ENCODE measurements at places on chromosomes 13 and 19.

DNA sequence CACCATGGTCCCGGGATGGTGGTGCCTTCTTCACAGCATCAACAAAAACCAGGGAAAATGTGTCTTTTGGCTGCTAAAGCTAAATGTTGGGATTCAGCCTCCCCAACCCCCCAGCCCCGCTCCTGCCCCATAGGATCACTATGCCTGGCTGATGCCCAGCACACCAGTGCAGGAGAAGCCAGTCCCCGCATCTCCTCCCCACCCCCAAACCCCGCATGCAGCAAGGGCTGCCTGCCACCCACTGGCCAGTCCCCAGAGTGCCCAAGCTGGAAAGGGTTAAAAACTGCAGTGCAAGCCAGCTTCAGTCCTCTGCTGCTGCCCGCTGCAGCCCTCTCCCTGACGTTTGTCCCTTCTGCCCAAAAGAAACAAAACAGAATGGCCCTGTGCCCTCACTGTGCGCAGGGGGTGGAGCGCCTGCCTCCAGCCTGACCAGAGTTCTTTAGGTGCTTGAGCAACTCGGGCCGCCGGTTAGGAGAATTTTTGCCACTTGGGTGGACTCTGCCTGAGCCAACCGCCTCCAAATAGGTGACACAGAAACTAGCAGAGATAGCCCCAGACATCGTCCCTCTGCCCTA, 3.7 kb downstream of the CALM3 start:
- peaks cover 53% of the 10 kb centered on the region for H3K4me1 ChIP-seq
- no peak overlapping the region for H3K4me3 ChIP-seq
- no peak overlapping the region for H3K27ac ChIP-seq
- H3K36me3 ChIP-seq = peaks cover 9% of the 10 kb centered on the region
- no peak for DNase-seq

DNA sequence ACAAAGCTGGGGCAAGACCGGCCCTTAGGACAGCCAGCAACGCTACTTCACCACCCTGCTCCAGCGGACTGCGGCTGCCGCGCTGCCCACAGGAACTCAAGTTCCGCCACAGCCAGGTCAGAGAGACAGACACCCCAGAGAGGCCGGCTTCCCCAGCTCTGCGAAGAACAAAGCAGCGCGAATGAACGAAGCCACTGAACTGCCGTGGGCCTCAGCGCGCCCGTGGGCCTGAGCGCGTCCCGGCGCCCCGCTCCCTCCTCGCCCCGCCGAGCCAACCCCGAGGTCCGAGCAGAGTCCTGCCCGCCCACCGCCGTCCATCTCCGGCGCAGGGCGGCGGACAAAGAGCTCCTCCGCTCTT, 158.4 kb downstream of the RNF17 start:
- H3K27ac ChIP-seq = no peak overlapping the region
- H3K36me3 ChIP-seq = no peaks in the 10 kb centered on the region
- H3K4me3 ChIP-seq = peak overlapping the region; percentile 87
- H3K27me3 ChIP-seq = no peaks in the 10 kb centered on the region
- H3K4me1 ChIP-seq = peaks cover 4% of the 10 kb centered on the region

DNA sequence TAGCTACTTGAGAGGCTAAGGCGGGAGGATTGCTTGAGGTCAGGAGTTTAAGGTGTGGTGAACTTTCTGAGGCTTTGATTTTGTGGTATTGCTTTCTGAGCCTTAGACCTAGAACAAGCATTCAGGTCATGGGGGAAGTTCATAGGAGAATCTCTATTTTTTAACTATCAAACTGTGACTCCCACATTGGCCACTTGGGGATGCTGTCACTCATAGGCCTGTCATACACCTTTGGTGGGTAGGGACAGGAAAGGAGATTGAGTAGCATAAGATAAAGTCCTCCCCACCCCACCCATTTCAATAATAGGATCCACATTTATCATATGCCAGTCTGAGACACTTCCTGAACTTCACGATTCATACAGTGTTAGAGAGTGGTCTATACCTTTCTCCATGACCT, 41.9 kb upstream of the PSG2 start:
- H3K27ac ChIP-seq = no peak overlapping the region
- no peaks in the 10 kb centered on the region for H3K4me1 ChIP-seq
- no peaks in the 10 kb centered on the region for H3K36me3 ChIP-seq
- no peak overlapping the region for H3K4me3 ChIP-seq
- no peaks in the 10 kb centered on the region for H3K27me3 ChIP-seq

- H3K36me3 ChIP-seq = no peaks in the 10 kb centered on the region
- no peak for DNase-seq
- H3K4me1 ChIP-seq = no peaks in the 10 kb centered on the region
These were observed 423.5 kb upstream of the ATXN8OS start for GRCh38 chr13:69683921-69684686.

DNA sequence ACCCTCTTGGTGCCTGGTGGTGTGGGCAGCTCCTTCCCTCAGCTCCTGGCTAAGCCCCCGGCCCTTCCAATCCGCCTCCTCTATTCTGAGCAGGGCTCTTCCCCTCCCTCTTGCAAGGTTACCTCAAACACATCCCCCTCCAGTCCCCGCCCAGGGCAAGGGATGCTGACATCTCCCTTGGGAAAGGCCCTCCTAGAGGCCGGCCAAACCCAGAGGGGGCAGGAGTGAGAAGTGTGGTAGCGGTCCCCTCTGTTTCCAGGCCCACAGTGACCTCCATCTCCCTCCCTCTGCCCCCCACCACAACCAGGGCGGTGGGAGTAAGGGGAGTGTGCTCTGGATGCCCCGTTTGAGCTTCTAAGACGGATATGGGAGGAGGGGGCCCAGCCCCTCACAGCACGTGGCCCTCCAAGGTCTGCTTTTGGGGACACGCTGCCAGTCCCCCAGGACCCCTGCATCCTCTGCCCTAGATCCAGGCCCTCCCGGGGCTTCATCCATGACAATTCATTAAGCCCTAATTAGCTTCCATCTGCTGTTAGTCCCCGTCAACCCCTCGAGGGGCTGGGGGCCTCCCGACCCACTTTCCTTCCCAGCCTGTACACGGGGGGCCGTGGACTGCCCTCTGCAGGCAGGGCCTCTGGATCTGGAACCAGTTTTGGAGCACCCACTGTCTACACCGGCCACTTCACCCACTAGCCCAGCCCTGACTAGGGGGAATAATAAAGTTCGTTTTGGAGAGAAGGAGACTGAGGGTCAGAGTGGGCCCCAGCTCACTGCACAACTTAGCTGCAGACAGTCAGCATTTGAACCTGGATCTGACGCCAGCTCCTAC, 2.3 kb downstream of the LINGO3 start:
- no peak overlapping the region for H3K27ac ChIP-seq
- H3K4me1 ChIP-seq = no peaks in the 10 kb centered on the region
- peaks cover 92% of the 10 kb centered on the region for H3K27me3 ChIP-seq
- H3K4me3 ChIP-seq = no peak overlapping the region

DNA sequence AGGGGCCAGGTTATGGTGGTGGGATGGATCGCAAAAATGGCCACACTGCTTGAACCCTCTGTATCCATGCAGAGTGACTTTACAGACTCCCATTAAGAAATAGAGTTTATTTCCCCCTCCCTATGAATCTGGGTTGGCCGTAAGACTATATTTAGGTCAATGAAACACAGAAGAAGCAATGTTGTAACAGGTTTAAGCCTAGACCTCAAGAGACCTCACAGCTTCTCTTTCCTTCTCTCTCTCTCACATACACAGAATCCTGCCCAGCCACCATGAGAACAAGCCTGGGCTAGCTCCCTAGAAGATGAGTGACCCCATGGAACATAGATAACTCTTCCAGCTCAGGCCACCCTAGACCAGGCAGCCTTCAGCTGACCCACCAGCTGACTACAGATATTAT, 21.0 kb upstream of the FBL start:
- no peaks in the 10 kb centered on the region for H3K27me3 ChIP-seq
- no peak for DNase-seq
- peaks cover 28% of the 10 kb centered on the region for H3K36me3 ChIP-seq
- H3K27ac ChIP-seq = no peak overlapping the region
- no peaks in the 10 kb centered on the region for H3K4me1 ChIP-seq

DNA sequence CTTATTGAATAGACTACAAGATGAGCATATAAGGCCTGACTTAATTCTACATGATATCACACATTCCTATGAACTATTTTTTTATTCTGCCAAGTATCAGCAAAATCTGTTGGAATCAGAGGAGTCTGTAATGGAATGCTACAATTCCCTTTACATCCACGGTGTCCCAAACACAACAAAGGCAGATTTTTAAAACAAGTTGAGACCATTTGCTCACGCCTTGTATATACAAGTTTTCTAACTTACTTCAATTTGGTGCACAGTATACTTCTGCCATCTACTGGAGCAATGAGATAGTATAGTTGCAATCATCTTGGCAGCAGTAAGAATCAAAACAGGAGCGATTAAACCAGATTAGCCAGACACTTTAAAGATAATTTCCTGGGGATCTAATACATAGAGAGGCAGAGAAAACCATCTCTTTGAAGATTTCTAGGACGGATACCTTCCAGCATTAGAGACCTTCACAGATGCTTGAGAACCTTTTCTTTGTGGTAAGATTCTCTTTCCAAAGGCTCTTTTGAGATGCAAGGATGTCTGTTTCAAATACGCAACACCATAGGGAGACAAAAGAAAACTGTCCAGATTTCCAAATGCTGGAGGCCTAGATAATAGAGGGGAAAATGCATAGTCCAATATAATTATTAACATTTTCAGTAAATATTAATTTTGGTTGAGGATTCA, 302.0 kb upstream of the MIR17HG start:
- H3K27ac ChIP-seq = no peak overlapping the region
- H3K4me3 ChIP-seq = no peak overlapping the region
- H3K36me3 ChIP-seq = no peaks in the 10 kb centered on the region

- peaks cover 14% of the 10 kb centered on the region for H3K27me3 ChIP-seq
- no peak overlapping the region for H3K4me3 ChIP-seq
- DNase-seq = no peak
- H3K36me3 ChIP-seq = no peaks in the 10 kb centered on the region
These were observed 99.2 kb upstream of the WASF3 start for GRCh38 chr13:26458196-26458749.

DNA sequence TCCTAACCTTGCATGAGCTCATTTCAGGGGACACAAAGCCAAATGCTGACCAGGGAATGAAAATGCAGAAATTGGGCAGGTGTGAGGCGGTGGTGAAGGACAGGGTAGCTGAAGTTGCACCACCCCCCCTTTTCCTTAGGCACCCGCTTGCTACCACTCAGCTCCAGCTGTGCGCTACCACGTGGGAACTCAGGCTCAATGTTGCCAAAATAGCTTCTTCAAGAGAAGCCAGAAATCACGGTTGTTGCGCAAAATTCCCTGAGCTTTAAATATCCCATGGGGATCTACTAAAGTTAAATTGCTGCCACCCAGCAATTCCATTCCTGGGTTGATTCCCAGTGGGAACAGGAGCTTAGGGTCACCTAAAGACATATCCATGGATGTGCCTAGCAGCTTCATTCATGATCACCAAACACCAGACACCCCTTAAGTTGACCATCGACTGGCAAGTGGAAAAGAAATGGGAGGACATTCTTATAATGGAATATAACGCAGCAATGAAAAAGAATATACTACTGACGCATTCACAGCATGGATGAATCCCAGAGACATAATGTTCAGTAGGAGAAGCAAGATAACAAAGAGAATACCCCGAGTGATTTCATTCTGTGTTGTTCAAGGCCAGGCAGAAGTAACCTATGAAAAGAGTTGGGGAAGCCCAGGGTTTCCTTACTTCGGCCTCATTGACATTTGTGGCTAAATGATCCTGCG, 12.8 kb upstream of the ADGRL1 start:
- H3K27me3 ChIP-seq = no peaks in the 10 kb centered on the region
- no peak overlapping the region for H3K4me3 ChIP-seq
- H3K4me1 ChIP-seq = no peaks in the 10 kb centered on the region
- no peak overlapping the region for H3K27ac ChIP-seq
- H3K36me3 ChIP-seq = no peaks in the 10 kb centered on the region
- no peak for DNase-seq

GRCh38 chr13:48808683-48809082, 155.0 kb downstream of the CYSLTR2 start:
- H3K27me3 ChIP-seq = no peaks in the 10 kb centered on the region
- H3K4me3 ChIP-seq = no peak overlapping the region
- no peaks in the 10 kb centered on the region for H3K36me3 ChIP-seq
- no peak for DNase-seq

DNA sequence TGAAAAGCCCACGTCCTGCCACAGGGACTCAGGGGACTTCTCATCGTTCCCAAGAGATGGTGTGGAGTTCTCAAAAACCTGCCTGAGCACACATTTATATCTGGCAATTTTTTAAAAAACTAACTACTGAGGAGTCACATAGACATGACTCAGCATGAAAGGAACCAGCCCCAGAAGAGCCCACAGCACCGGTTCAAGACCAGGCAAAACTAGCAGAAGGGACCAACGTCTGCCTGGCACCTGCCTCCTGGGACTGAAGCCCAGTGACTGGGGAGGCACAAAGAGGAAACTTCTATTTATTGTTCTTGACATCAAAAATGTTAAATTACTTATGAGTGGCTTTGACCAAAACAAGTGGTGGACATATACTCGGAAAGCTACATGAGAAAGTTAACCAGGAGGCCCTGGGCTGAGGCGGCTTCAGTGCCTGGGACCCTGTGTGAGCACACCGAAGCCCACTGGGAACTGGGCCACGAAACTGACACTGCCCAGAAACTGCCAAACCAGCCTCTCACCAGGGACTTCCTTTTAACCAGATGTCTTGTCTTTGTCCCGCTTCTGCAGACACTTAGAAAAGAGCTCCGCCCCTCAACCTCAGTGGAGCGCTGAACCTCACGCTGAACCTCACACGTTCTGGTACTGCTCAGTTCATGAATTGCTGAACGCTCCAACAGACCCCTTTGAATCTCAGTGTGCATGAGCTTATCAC, 25.7 kb downstream of the C13orf46 start:
- H3K27ac ChIP-seq = no peak overlapping the region
- H3K4me3 ChIP-seq = no peak overlapping the region

GRCh38 chr13:102724923-102725322, 30.1 kb upstream of the METTL21C start:
- no peak for DNase-seq
- no peak overlapping the region for H3K27ac ChIP-seq
- no peaks in the 10 kb centered on the region for H3K36me3 ChIP-seq
- no peaks in the 10 kb centered on the region for H3K4me1 ChIP-seq
- no peaks in the 10 kb centered on the region for H3K27me3 ChIP-seq

GRCh38 chr19:335072-335471, 9.5 kb downstream of the MIER2 start:
- H3K4me1 ChIP-seq = no peaks in the 10 kb centered on the region
- DNase-seq = no peak
- H3K27me3 ChIP-seq = no peaks in the 10 kb centered on the region
- peaks cover 25% of the 10 kb centered on the region for H3K36me3 ChIP-seq

DNA sequence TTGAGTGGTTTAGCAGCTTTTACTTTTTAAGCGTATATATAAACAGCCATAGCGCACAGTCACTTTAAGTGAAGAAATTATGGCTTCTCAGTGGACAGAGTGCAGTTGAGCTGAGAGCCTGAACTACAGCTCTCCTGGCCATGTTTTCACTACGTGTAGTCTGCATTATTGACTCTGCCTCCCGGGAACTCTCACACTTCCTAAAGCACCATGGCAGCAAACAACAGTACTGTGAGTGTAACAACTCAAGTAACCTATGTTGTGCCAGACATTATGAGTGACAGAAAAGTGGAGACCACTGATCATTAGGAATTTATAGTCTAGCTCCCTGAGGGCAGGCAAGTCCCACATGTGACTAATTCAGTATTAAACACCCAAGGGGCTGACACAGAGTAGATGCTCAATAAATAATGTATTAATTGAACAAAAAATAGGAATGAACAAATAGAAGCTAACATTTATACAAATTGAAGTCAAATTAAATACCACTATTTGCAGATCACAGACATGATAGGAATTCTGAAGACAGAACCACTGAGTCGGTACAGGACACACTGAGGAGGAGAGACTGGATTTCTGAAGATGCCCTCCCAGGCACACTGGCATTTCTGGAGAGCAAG, 19.7 kb downstream of the EFNB2 start:
- no peak for DNase-seq
- H3K36me3 ChIP-seq = no peaks in the 10 kb centered on the region

- H3K27me3 ChIP-seq = peaks cover 6% of the 10 kb centered on the region
- H3K4me1 ChIP-seq = peaks cover 17% of the 10 kb centered on the region
- H3K4me3 ChIP-seq = no peak overlapping the region
- peaks cover 2% of the 10 kb centered on the region for H3K36me3 ChIP-seq
These were observed 24.5 kb downstream of the IPO5 start for GRCh38 chr13:97977982-97978381.

All from T-cell (primary cell).